Hematopoietic multipotent progenitor cell treated with erythropoietin and hydrocortisone succinate and interleukin-3 and kit ligand, for 4 days (in vitro differentiated cells): ENCODE measurements at places on chromosomes 6 and 20.
A peak's percentile ranks its signal among the peaks of the same experiment; 100 is the strongest.

DNA sequence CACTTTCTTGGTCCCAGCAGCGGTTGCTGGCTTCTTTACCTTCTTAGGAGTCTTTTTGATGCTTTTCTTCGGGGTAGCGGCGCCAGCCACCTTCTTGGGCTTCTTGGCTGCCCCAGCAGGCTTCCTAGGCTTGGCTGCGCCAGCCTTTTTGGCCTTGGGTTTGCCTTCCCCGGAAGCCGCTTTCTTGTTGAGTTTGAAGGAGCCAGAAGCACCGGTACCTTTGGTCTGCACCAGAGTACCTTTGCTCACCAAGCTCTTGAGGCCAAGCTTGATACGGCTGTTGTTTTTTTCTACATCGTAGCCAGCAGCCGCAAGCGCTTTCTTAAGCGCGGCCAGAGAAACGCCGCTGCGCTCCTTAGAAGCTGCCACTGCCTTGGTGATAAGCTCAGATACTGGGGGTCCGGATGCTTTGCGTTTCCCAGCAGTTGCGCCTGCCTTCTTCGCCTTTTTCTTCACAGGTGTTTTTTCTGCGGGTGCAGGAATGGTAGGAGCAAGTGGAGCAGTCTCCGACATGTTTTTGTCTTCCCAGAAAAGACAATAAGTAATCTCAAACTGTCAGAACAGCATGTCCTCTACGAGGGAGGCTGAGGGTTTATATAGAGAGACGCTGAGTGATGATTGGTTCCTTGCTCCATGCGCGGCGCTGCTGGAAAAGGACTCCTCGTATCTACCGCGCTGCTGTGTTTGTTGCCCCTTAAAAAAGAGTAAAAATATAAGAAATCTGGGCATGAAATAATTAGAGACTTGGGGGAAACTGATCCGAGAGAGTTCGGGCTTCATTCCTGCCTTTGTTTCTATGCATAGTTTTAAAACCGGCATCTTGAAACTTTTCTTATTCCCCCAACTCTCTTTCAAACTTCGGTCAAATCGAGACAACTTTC lies 130.3 kb upstream of the BTN3A2 start:
- DNase-seq = peak; percentile 97

- no peak for DNase-seq
These were observed 176.7 kb downstream of the CLIC5 start for GRCh38 chr6:45838996-45839395.

GRCh38 chr6:117976030-117976651 lies 69.1 kb downstream of the SLC35F1 start:
- DNase-seq = peak; percentile 71

- DNase-seq = no peak
These were observed 180.3 kb downstream of the THBS2 start for GRCh38 chr6:169073311-169073710.

GRCh38 chr6:89066940-89067646 lies 13.5 kb upstream of the PNRC1 start:
- DNase-seq = peak; percentile 45

GRCh38 chr6:7805850-7806214 lies 79.9 kb downstream of the BMP6 start:
- DNase-seq = no peak

- no peak for DNase-seq
These were observed 1.9 kb downstream of the VWA7 start for GRCh38 chr6:31775184-31775583.

- no peak for DNase-seq
These were observed 48.0 kb downstream of the NPEPL1 start for GRCh38 chr20:58740356-58741308.

- DNase-seq = no peak
These were observed 51.1 kb upstream of the TMEM170B start for GRCh38 chr6:11486486-11486885.

GRCh38 chr20:44153636-44154043 lies 33.3 kb downstream of the JPH2 start:
- no peak for DNase-seq

DNA sequence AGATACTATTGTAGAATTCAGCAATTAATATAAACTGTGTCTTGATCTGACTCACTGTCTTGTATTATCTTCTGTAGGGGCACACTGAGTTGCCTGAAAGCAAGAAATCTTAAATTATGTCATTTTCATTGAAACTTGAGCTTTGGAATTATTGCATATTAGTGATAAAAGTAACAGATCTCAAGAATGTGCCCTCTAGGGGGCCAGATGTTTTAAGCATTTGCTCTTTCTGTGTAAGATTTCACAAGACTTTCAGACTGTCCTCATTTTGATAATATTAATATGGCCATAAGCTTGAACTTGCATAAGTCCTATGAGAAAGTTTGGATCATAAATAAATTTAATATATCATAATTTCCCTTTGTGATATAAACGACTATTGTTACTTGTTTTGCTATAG lies 55.5 kb upstream of the MYO6 start:
- DNase-seq = peak; percentile 53

DNA sequence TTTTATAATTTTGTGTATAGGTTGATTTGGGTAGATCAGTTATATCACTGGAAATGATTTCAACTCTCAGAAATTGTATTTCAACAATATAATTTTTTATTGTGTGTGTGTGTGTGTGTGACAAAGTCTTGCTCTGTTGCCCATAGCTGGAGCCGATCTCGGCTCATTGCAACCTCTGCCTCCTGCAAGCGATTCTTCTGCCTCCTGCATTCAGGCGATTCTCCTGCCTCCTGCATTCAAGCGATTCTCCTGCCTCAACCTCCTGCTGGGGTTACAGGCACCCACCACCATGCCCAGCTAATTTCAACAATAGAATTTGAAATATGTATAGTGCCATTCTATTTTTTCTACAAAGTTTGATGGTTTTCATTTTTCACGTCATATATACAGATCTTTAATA lies 24.1 kb downstream of the AFDN start:
- DNase-seq = no peak

DNA sequence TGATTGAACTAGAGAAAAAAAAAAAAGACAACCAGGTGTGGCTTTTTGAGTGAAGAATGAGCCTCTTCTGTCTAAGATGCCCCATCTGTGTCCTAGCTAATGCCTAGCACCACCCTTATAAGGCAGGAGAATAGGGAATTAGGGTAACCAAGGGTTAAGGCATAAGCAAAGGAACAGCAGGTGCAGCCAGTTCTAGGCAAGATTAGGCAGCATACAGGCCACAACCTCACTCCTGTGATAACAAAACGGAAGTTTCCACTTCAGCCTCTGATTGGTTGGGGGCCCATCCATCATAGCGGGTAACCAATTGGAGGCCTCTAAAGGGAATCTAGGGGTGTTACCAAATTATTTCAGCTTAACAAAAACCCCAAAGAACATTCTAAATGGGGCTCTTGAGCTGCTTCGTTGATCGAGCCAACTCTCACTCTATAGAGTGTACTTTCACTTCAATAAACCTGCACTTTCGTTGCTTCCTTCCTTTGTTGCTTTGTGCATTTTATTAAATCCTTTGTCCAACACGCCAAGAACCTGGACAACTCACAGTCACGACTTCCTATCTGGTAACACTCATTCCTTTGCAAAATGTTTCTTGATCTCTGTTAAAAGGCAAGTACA lies 61.9 kb upstream of the TAGAP start:
- peak; percentile 97 for DNase-seq

- no peak for DNase-seq
These were observed 15.8 kb downstream of the IL22RA2 start for GRCh38 chr6:137157601-137158000.

- DNase-seq = no peak
These were observed 102.1 kb upstream of the NXT1 start for GRCh38 chr20:23248461-23248882.

DNA sequence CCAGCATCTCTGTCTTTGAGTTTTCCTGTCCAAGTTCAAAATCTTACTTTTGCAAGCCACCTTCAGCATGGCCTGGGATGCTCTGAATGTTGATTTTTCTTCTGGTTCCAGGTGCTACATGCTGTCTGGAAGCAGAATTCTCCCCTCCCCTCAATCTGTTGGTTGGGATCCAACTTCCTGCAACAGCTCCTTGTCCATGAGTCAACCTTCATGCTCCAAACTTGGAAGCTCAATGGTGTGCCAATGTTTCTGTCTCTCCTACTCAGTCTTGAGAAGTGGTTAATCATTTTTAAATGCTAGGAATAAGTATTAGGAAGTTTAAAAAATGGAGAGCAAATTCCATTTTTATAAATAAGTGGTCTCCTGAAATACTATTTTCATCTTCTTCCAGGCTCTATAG lies 33.2 kb upstream of the PLEKHG1 start:
- DNase-seq = no peak

DNA sequence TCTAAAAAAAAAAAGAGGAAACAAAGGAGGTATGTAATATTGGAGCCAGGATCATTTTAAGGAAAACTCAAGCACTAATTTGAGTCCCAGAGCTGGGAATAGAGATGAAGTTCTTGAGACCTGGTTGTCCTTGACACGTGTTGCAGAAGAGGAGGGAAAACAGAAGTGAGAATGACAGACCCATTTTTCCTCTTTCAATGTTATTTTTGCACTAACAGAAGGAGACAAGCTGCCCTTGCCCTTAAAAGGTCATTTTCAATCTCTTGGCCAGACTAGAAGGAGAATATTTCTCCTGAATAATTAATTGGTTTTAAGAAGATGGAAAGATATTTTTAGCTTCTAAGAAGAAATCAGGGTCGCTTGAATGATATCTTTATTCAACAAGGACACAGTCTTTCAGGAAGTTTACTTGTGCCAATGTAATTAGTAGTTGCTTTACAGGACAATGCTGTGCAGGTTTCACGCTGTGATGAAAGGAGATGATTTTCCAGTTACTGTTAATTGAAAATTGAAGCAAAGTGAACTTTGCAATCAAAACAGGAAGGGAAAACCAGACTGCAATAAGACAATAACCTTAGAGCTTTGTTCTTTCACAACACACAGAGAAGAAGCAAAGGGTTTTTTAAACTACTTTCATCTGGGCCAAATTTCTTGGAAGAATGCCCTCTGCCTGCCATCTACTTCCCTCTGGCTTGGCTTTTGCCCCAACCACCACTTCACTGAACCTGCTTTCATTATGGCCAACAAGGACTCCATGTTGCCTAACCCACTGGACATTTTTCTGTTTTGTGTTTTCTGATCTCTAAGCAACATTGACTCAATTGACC lies 107.8 kb upstream of the SHLD1 start:
- DNase-seq = peak; percentile 65

DNA sequence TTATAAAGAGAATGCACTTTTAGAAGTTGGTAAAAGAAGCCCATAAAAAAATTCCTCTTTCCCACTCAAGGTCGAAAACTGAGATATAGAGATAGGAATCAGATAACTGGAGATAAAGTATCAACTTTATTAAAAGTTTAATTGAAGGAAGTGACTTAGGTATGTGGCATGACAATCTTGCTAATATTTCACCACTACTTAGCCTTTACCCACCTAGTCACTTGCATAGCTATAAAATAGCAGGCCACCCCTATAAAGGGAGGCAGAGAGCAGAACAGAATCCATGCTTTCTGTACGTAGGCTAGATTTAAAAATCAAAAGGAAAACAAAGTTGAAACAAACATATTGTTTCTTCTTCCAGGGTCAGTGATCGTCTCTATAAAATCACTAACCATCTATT lies 13.2 kb upstream of the TBC1D32 start:
- no peak for DNase-seq

GRCh38 chr6:169881398-169881797 lies 130.0 kb downstream of the ERMARD start:
- no peak for DNase-seq

- peak; percentile 48 for DNase-seq
These were observed 19.4 kb upstream of the TFAP2A start for GRCh38 chr6:10434235-10434634.

- DNase-seq = no peak
These were observed 135.0 kb upstream of the SLC35B3 start for GRCh38 chr6:8570256-8570920.

GRCh38 chr6:42453654-42454427 lies 2.1 kb upstream of the TRERF1 start:
- peak; percentile 63 for DNase-seq

DNA sequence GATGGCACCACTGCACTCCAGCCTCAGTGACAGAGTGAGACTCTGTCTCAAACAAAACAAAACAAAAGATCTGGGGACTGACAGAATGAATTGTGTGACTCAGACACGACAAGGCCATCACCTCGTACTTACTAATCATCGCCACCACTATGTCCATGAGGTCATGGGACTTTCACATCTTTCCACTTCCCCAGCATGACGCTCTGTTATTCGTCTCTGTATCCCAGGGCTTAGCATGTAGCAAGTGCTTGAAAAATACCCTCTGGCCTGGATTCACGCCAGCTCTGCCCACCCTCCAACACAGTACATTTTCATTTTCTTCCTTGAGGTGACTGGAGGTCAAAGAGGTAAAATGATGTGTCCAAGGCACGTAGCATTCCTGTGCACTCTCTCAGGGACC lies 27.8 kb downstream of the FGD2 start:
- DNase-seq = no peak

DNA sequence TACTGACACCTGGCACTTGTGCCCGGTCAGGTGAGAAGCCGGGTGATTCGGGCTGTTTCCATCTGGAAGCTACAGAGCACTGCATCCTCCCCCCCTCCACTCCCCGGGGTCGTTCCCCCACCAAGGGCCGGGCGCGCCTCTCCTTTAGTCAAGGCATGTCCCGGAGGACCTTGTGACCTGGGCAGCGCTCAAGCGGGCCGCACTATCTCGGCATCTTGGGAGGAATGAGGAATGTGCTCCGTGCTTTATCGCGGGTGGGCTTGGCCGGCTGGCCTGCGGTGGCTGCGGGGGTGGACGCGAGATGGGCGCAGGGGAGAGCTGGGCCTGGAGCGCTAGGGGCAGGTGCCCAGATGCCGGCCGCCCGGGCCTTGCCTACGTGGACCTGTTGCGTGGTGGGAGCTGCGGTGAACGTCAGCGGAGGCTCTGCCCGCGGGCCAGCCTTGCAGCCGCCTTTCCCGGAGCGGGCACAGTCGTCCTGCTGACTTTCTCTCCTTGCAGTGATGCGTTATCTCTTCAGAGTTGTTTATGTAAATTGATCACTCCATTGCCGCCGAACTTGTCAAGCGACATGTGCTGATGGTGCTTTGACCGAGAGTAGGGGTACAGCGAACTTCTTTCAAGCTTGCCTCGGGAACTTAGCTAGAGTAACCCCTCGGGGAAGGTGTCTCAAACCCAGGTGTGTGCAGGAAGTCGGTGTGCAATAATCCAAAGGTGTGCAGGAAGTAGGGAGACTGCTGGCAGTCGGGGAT lies 1.1 kb downstream of the LRRC1 start:
- DNase-seq = peak; percentile 33

- no peak for DNase-seq
These were observed 107.2 kb downstream of the CHD6 start for GRCh38 chr20:41510847-41511450.

- DNase-seq = no peak
These were observed 206.0 kb upstream of the PREP start for GRCh38 chr6:105608711-105609374.

DNA sequence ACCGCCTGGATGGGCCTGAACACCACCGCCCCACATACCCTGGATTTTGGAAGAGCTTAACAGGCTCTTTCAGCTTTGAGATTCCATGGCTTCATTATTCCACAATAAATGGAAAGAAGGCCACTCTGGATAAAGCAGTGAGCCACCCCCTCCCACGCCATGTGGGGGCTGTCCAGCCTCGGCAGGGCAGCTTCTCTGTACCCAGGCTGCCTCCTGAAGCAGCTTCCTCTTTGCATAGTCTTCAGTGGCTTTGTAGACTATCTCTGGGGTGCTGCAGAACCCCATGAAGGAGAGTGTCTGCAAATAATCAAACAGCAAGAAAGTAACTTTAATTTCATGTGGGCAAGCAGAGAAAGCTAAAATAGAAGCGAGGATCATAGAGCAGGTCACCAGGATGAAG lies 96.6 kb upstream of the NXT1 start:
- DNase-seq = no peak

GRCh38 chr6:26524722-26525370 lies 13.3 kb upstream of the HMGN4 start:
- DNase-seq = peak; percentile 67
